ENCODE measurements at places on chromosomes 3 and 15. TPM values are rescaled to one million over a fixed set of nuclear protein-coding genes. Genes with fewer than 3 reads are reported as not detected.
A peak's percentile ranks its signal among the peaks of the same experiment; 100 is the strongest.

DNA sequence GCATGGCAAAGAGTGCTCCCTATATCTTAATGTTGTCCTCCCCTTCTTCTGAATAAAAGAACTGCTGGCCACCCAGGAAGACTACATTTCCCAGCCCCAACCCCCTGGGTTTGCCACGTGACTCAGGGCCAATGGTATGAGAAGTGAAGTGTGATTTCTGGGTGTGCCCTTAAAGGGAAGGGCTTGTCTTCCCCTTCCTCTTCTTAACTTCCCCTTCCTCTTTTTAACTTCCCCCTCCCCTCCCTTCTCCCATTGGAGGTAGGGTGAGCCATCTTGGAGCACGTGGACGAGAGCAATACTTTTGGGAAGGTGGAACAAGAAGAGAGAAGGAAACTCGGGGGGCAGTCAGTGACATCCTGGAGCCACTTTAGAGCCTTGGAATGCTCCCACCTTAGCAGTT, 6.8 kb upstream of the KBTBD12 start:
- H3K27ac ChIP-seq: no peak overlapping the region
- no peaks in the 10 kb centered on the region for H3K36me3 ChIP-seq
- no peak overlapping the region for H3K4me3 ChIP-seq
- H3K4me1 ChIP-seq: peaks cover 16% of the 10 kb centered on the region

- no peaks in the 10 kb centered on the region for H3K27me3 ChIP-seq
- H3K27ac ChIP-seq: no peak overlapping the region
Measured at GRCh38 chr3:132253262-132253878, 63.8 kb upstream of the ACP3 start.

GRCh38 chr3:179430277-179430870, 20.9 kb downstream of the GNB4 start:
- H3K4me1 ChIP-seq: peaks cover 18% of the 10 kb centered on the region
- no peaks in the 10 kb centered on the region for H3K27me3 ChIP-seq
- no peak for DNase-seq

GRCh38 chr15:92899948-92900730, at the start of gene CHD2:
TSS of gene CHD2 (plus strand) at chr15:92900324. CDS start at chr15:92901238, 914 bp downstream.
- H3K27ac ChIP-seq: peak within 1 kb of the TSS; percentile 96
- no peaks in the 10 kb centered on the region for H3K4me1 ChIP-seq
- DNase-seq: no peak
- peak within 1 kb of the TSS; percentile 63 for H3K4me3 ChIP-seq
- no peaks in the 10 kb centered on the region for H3K36me3 ChIP-seq
- H3K27me3 ChIP-seq: no peaks in the 10 kb centered on the region

- H3K4me3 ChIP-seq: peak overlapping the region; percentile 79
- H3K27ac ChIP-seq: peak overlapping the region; percentile 92
- H3K27me3 ChIP-seq: no peaks in the 10 kb centered on the region
- no peak for DNase-seq
Measured at GRCh38 chr15:72375501-72375845, 341 bp downstream of the HEXA start.

CSPG5 gene
- total RNA-seq: 0.86 TPM

FAM43A gene
- total RNA-seq: 12.5 TPM

CGGBP1 gene
- 41.9 TPM for total RNA-seq

LEKR1 gene
- 1.0 TPM for total RNA-seq

NIPA2 gene
- total RNA-seq: 24.4 TPM

ECE2 gene
- total RNA-seq: 0.10 TPM

All from heart left ventricle (tissue), 16 donors.